ENCODE measurements at places on chromosomes 6 and 20. TPM values are rescaled to one million over a fixed set of nuclear protein-coding genes. Genes with fewer than 3 reads are reported as not detected.

Gene ZNF133
- 10.2 TPM for total RNA-seq

Gene OXT
- not detected for total RNA-seq

GRCh38 chr6:56652231-56652630 lies 9.5 kb upstream of the DST start:
- H3K4me1 ChIP-seq: no peaks in the 10 kb centered on the region
- H3K27me3 ChIP-seq: peaks cover 2% of the 10 kb centered on the region
- no peak for DNase-seq
- no peak overlapping the region for H3K4me3 ChIP-seq
- H3K27ac ChIP-seq: no peak overlapping the region

DNA sequence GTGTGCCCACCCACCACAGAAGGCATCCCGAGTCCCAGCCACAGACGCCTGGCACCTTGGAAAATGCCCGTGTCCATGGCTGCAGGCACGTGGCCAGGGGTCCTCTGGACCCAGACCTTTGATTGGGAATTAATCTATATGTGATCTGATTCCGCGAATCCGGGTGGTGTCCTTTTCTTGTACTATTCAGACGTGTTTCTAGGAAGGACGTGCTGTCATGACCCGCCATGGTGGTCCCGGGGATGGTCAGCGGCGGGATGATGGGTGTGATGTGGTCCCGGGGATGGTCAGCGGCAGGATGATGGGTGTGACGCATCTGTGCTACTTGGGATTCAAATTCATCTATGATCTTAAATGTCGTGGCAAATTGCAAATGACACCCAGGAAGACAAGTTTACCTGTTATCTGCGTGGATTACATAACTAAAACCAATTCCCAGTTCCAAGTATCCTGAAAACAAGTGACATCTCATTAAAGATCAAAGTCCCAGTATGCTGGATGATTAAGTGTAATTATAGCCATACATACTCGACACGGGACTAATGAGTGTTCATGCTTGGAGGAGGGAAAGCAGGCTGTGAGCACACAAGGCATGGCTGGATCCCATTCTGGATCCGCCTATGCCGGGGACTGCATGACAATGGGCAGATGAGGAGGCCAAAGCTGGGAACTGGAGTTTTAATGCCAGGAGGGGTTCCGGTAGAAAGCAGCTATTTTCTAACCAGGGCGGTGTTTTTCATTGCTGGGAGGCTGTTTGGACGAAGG lies 256.5 kb downstream of the TAF4 start:
- H3K36me3 ChIP-seq: no peaks in the 10 kb centered on the region
- no peaks in the 10 kb centered on the region for H3K4me1 ChIP-seq
- H3K27me3 ChIP-seq: no peaks in the 10 kb centered on the region
- H3K4me3 ChIP-seq: no peak overlapping the region
- no peak for DNase-seq
- H3K27ac ChIP-seq: no peak overlapping the region

- no peaks in the 10 kb centered on the region for H3K27me3 ChIP-seq
- no peak overlapping the region for H3K27ac ChIP-seq
- no peak for DNase-seq
- no peaks in the 10 kb centered on the region for H3K4me1 ChIP-seq
These were observed 548.9 kb upstream of the ADGRB3 start for GRCh38 chr6:68086199-68086598.

GRCh38 chr20:15196547-15197255 lies 859.3 kb upstream of the FLRT3 start:
- no peak overlapping the region for H3K4me3 ChIP-seq
- H3K27ac ChIP-seq: no peak overlapping the region
- H3K4me1 ChIP-seq: no peaks in the 10 kb centered on the region
- no peaks in the 10 kb centered on the region for H3K36me3 ChIP-seq
- H3K27me3 ChIP-seq: no peaks in the 10 kb centered on the region
- no peak for DNase-seq

DNA sequence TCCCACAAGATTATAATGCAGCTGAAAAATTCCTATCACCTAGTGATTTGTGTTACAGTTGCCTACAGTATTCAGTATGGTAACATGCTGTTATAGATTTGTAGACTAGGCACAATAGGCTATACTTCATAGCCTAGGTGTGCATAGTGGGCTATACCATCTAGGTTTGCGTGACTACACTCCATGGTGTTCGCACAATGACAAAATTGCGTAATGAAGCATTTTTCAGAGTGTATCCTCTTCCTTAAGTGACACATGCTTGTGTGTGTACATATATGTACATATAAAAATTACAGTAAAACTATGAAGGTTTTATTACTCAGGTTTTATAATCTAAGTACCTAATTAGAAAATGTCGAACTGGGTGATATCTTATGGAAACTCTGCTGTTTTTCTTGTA lies 133.0 kb downstream of the FARS2 start:
- H3K36me3 ChIP-seq: no peaks in the 10 kb centered on the region
- no peaks in the 10 kb centered on the region for H3K4me1 ChIP-seq
- no peak for DNase-seq
- H3K4me3 ChIP-seq: no peak overlapping the region
- no peak overlapping the region for H3K27ac ChIP-seq

DNA sequence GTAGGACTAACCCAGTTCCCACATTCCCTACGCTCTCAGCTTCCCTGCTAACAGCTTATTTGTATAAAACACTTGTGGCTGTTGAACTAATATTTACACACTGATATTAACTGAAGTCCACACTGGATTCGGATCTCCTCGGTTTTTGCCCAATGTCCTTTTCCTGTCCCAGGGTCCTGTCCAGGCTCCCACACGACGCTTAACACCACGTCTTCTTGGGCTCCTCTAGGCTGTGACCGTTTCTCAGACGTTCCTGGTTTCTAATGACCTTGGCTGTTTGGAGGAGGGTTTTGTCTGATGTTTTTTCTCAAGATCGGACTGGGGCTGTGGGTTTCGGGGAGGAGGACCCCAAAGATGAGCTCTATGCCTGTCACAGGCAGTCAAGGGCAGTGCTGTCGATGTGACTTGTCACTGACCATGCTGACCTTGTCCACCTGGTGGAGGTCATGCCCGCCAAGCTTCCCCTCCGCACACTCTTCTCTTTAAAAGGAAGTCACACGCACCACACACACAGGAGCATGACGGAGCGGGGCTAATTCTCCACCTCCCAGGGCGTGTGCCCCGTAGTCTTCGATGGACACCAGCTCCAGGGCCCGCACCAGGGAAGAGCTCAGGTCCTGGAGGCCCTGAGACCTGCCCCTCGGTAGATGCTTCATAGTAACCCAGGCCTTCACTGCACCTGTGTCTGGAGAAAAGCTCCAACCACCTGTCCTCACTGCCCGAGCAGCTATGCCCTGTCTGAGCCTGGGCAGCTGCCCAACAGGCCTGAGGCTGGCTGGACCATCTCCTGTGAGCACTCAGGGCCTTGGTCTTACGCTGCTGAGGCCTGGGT lies 72.0 kb downstream of the TTLL2 start:
- no peak overlapping the region for H3K4me3 ChIP-seq
- H3K27me3 ChIP-seq: peaks cover 1% of the 10 kb centered on the region
- no peak overlapping the region for H3K27ac ChIP-seq
- no peaks in the 10 kb centered on the region for H3K36me3 ChIP-seq

DNA sequence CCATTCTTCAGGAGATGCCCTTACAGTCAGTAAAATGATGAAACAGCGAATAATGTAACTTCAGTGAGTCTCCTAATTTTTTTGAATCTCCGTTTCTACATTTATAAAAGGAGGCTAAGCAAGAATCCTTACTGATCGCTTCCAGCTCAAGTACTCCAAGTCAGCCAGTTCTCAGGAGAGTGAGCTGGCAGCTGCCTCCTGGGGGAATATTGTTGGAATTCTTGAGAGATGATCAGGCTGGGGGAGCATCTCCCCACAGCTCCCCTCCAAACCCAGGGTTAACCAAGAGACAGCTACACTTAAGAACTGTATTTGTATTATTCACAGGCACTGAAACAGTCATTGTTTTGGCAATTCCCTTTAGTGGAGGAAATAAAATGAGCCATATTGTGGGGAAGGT lies 89.1 kb upstream of the PCSK2 start:
- no peak overlapping the region for H3K4me3 ChIP-seq
- no peaks in the 10 kb centered on the region for H3K27me3 ChIP-seq
- no peaks in the 10 kb centered on the region for H3K36me3 ChIP-seq
- no peaks in the 10 kb centered on the region for H3K4me1 ChIP-seq

- no peak for DNase-seq
- H3K4me3 ChIP-seq: no peak overlapping the region
- no peak overlapping the region for H3K27ac ChIP-seq
- no peaks in the 10 kb centered on the region for H3K36me3 ChIP-seq
These were observed 695.0 kb upstream of the GJE1 start for GRCh38 chr6:141437685-141438084.

- H3K27ac ChIP-seq: no peak overlapping the region
- H3K27me3 ChIP-seq: no peaks in the 10 kb centered on the region
- no peak for DNase-seq
- no peaks in the 10 kb centered on the region for H3K36me3 ChIP-seq
These were observed 525.5 kb downstream of the TENT5A start for GRCh38 chr6:81226957-81227356.

DNA sequence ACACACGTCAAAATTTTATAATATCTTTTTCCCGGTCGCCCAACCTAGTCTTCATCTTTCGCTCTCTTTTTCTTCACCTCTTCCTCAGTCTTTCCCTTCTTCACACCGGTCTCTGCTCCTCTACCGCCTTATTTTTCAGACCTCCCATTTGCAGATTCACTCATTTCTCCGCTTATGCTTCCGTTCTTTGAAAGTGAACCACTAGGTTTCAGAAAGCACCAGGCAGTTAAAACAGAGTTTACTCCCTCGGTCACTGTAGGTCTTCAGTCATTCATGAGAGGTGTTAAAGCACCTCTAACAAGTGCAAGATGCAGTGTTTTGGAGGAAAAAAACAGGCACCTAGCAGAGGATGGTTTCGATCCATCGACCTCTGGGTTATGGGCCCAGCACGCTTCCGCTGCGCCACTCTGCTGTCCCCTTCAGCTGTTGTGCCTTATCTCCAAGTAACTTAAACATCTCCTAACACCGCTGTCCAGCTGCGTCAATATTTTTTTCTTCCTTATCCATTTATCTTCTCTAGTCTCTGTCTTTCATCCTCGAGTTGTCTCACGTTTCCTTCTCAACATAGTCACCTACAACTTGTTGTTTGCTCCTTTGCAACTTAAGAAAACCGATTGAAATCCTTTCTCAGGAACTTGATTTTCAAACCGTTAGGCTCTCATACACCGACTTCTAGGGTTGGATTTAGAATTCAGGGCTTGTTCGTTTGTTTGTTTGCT lies 119.7 kb upstream of the ZNF184 start:
- peak; percentile 83 for DNase-seq
- H3K4me1 ChIP-seq: peaks cover 2% of the 10 kb centered on the region
- H3K4me3 ChIP-seq: no peak overlapping the region
- no peaks in the 10 kb centered on the region for H3K36me3 ChIP-seq
- no peak overlapping the region for H3K27ac ChIP-seq

- peaks cover 3% of the 10 kb centered on the region for H3K27me3 ChIP-seq
- H3K27ac ChIP-seq: no peak overlapping the region
- no peaks in the 10 kb centered on the region for H3K36me3 ChIP-seq
- no peak overlapping the region for H3K4me3 ChIP-seq
- DNase-seq: no peak
These were observed 23.5 kb downstream of the CARMIL1 start for GRCh38 chr6:25302677-25303128.

GRCh38 chr6:148523551-148523950 lies 180.9 kb downstream of the SASH1 start:
- no peak overlapping the region for H3K27ac ChIP-seq
- no peak for DNase-seq
- H3K36me3 ChIP-seq: no peaks in the 10 kb centered on the region
- no peaks in the 10 kb centered on the region for H3K27me3 ChIP-seq

DNA sequence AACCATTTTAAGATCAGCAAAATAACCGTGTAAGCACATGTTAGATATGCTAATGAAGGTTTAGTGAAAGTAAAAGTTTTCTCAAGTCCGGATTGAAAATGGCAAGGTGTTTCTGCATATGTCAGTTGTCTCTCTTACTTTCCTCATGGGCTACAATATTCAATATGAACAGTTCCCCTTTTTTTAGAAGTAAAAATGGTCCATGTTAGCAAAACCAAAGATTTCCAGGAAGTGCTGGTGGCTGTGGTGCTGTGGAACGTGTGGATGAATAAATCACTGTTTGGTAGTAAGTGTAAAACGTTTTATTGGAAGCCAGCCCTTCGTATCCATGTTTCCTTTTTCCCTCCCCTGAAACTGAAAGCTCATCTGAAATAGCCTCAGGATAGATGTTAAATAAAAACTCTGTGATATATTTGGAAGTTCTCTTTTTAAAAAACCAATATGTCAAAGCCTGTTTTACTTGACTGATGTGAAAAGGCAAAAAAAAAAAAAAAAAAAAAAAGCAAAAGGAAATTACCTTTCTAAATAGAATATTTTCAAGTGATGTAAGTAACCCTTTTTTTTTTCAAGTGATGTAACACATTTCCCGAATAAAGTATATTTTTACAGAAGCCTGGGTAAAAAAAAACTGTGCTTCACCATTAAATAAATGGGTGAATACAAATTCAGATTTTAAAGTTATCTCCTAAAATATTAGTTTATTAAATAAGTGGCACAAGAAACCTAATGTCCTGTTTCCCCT lies 41.9 kb downstream of the PLEKHG1 start:
- H3K4me1 ChIP-seq: peaks cover 3% of the 10 kb centered on the region
- H3K27me3 ChIP-seq: peaks cover 33% of the 10 kb centered on the region
- H3K27ac ChIP-seq: no peak overlapping the region
- no peak overlapping the region for H3K4me3 ChIP-seq
- H3K36me3 ChIP-seq: no peaks in the 10 kb centered on the region

DNA sequence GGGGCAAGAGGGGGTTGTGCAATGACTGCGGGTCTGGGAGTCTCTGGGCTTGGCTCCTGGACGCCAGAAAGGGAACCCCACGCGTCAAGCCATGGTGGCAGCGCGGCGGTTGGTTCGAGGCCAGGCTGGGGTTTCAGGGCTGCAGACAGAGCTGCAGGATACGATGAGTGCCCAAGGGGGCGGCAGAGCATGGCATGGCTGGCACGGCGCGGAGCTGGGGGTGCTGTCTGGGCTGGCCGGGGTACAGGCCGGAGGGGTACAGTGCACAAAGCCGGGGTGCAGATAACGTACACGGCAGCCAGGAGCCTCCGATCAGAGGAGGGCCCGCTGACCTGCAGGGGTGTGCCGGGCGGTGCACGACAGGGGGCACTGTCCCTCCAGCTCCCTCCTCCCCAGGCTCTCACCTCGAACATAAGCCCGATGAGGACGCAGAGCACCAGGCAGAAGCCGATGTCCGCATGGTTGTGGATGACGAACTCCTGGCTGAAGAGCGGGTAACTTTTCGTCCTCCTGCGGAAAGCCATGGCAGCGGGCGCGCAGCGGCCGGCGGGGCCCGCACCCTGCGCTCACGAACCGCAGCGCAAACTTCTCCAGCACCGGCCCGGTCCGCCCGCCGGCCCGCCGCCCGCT lies 353 bp downstream of the TRAM2 start:
- peaks cover 12% of the 10 kb centered on the region for H3K27me3 ChIP-seq
- no peak for DNase-seq
- H3K4me3 ChIP-seq: peak overlapping the region; percentile 81
- H3K4me1 ChIP-seq: peaks cover 30% of the 10 kb centered on the region
- peak overlapping the region; percentile 71 for H3K27ac ChIP-seq

- no peak overlapping the region for H3K27ac ChIP-seq
- H3K4me1 ChIP-seq: no peaks in the 10 kb centered on the region
- DNase-seq: no peak
- no peak overlapping the region for H3K4me3 ChIP-seq
- H3K36me3 ChIP-seq: no peaks in the 10 kb centered on the region
These were observed 54.5 kb downstream of the ADGRG6 start for GRCh38 chr6:142356201-142356883.

GRCh38 chr6:37354526-37355384 lies 972 bp downstream of the RNF8 start:
- peaks cover 22% of the 10 kb centered on the region for H3K4me1 ChIP-seq
- peak; percentile 68 for DNase-seq
- H3K27me3 ChIP-seq: no peaks in the 10 kb centered on the region
